ENCODE measurements at places on chromosomes 5 and 9.

DNA sequence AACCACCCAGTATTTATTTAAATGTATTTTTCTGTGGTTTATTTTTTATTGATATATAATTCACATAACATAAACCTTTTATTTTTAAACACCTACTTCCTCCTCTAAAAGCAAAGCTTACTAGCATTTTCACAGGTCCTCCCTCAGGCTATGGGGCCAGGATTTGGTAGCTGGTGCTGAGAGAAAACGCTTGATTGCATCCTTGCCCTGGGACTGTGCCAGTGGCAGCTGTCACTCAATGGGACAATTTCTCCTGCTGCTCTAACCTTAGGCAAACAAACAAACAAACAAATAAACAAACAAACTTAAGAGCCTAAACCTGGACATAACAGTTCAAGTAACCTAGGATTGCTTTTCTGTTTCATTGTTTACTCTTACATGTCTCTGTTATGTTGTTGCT lies 102.7 kb downstream of the FOCAD start:
- DNase-seq, result no peak

DNA sequence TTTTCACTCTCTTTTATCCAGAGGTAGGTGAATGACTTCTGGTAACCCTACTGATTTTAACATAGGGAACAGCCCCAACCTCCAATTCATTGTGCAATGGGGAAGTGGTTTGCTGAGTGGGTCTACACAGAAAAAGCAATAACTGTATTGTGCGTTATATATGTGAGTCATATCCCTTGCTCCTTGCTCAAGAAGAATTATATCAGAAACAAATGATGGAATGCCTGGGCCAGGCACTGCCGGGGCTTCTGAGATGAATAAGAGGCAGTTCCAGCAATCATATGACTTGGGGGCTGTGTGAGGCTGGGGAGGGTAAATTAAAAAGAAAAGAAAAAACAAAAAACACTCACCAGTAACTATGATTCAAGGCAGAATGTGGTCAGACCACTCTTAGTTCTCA lies 79.2 kb upstream of the ABCA1 start:
- DNase-seq, result no peak

DNA sequence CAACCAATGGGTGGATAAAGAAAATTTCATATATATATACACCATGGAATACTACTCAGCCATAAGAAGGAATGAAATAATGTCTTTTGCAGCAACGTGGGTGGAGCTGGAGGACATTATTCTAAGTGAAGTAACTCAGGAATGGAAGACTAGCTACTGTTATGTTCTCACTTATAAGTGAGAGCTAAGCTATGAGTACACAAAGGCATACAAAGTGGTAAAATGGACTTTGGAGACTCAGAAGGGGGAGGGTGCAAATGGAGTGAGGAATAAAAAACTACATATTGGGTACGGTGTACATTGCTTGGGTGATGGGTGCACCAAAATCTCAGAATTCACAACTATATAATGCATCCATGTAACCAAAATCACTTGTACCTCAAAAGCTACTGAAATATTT lies 67.2 kb upstream of the RUSC2 start:
- no peak for DNase-seq

DNA sequence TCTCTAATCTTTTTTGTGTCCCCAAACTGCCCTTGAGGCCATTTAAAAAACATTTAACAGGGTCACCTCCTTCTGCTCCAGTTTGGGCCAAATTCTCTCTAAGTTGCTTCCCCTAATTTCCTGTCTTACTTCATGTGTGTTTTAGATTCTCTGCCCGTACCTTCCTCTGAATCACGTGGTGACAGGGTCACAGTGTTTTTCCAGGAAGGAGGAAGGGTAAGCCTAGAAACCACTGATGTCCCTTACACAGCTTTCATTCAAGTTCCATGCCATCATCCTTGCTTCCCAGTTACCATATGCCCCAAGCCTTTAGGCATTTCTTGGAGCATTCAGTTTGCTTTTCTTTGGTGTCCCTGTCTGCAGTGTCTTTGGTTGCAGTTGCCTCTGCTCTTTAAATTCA lies 42.4 kb upstream of the MACIR start:
- no peak for DNase-seq

DNA sequence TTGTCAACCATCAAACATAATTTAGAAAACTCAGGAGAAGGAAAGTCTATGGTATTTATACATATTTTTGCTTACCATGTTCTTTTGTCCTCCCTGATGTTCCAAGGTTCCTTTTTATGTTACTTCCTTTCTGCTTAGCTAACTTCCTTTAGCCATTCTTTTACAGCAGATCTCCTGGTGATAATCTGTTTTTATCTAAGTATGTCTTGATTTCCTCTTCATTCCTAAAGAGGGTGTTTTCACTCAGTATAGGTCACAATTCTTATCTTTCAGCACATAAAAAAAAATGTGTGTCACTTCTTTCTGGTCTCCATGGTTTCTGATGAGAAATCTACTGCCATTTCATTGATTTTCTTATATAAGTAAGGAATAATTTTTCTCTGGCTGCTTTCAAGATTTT lies 384.4 kb upstream of the PDE4D start:
- DNase-seq, result no peak

DNA sequence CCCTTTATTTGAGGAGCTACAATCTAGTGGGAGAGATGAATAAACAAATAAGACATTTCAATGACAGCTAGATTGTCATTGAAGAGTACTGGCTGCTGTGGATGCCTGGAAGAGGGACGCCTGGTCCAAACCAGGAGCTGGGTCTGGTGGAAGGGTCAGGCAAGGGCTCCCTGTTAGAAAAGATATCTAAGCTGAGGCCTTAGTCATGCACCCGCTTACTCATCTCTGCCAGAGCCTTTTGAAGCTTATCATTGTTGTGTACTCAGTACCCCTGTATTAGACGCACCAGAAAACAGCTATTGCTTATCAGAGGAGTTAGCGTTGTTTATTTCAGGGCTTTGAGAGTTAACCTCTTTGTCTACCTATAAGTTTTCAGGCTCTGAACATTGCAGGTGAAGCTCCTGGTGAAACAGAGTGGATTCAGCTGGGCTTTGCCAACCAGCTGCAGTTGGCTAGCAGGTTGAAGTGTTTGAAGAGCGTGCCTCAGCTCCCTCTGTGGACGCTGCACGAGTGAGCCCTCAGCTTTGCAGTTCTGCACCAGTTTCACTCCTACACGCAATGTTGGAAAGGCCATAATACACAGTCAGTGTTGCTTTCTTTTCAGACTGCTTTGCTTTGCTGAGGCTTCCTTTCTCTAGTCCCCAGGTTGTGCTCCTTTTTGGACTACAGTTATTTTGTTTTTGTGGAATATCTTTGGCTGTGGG lies 5.6 kb upstream of the GPR151 start:
- no peak for DNase-seq

DNA sequence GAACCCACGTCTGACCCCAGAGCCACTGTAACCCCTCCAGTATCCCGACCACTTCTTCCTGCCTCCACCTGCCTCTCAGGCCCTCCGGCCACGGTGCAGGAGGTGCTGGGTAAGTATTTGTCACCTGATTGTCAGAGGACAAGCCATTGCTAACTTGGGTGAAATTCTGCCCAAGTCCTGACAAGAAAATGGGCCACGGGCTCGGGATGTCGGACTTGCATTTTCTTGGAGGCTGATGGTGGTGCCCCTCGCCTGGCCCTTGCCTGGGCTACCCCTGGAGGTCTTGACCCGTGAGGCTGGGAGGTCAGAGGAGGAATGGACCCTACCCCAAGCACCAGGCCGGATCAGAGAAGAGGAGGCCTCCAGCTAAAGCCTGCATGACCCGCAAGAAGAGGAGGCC lies 149.7 kb upstream of the COL5A1 start:
- DNase-seq, result no peak

- no peak for DNase-seq
Observed at GRCh38 chr5:154196955-154197652, 6.6 kb downstream of the GALNT10 start.

GRCh38 chr9:12759761-12760160 lies 15.1 kb upstream of the LURAP1L start:
- DNase-seq, result no peak

GRCh38 chr5:139392324-139392677 lies 2.6 kb upstream of the MZB1 start:
- DNase-seq, result no peak

DNA sequence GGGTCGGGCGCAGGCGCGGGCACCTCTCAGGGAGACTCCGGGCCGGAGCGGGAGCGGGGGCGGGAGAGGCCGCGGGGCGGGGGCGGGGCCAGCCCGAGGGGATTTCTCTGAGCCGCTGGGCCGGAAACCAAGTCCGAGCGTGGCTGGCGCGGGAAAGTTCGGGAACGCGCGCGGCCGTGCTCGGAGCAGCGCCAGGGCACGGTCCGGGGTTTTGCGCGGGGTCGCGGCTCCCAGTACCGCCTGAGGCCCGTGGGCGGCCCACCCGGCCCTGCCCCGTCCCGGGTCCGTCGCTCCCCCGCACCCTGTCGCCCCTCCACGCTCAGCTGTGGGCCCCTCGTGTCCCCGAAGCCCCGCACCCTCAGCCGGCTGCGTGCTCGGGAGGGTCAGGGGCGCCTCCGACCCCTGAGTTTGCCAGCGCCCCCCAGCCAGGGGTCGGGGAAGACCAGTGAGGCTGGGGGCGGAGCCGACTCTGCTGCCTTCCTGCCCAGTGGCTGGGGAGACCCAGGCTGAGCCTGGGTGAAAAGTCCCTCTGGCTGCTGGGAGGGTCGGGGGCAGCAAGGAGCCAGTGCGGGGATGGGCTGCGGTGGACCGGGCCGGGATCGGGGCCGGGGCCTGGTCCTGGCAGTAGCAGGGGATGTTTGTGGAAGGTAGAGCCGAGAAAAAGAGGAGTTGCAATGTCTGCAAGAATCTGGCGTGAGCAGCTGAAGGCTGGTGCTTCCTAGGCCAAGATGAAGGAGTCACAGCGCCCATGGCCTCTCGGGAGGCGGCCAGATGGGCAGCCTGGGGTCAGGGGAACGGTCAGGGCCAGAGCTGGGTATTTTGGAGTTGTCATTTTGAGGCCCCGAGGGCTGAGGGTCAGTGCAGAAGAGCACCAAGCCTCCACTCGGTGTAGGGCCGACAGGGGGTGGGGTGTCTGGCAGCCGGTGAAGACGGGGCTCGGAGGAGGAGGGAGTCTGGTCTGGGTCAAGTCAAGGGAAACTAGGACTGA lies 588 bp downstream of the TRAF2 start:
- no peak for DNase-seq

DNA sequence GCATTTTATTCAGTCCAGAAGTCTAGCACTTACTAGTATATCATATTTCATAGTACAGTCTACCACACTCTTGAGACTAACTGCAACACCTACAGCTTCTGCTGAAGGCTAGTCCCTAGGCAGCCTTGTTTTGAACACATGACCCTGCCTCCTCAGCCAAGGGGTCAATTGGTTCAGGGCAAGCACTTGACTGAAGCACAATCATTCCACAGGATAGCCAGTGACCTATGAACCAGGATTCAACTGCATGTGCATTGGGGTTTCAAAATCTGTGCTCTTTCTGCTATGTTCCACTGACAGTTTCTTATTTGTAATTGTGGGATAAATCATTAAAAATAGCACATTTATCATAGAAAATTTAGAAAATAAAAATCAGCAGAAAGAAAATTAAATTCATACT lies 186.8 kb downstream of the TMEM161B start:
- no peak for DNase-seq
